MM.1S (cell line): ENCODE measurements at places on chromosomes 7 and 10.

DNA sequence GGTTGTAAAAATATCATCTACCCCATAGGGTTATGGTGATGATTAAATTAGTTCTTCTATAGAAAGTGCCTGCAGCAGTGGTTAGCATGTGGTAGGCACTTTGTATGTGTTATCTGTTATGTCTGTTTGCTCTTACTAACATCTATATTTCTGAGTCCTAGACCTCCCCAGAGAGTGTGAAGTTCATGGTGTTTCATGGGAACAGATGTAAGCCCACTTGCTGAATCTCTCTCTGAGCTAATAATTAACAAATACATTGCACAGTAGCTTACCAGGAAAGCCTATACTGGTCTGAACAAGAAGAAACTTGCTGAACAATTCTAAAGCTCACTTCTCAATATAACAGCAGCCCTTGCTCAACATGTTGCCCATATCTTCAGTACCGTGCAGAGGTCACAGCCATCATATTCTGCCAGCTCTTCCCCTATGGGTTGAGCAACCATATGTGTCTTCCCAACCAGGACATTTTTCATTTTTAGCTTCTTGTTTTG lies 100.1 kb downstream of the NPSR1 start:
- no peak for DNase-seq

GRCh38 chr7:135197343-135197742 lies 14.0 kb downstream of the WDR91 start:
- no peak for DNase-seq

GRCh38 chr7:33946094-33946699 lies 40.9 kb downstream of the BMPER start:
- no peak for DNase-seq

DNA sequence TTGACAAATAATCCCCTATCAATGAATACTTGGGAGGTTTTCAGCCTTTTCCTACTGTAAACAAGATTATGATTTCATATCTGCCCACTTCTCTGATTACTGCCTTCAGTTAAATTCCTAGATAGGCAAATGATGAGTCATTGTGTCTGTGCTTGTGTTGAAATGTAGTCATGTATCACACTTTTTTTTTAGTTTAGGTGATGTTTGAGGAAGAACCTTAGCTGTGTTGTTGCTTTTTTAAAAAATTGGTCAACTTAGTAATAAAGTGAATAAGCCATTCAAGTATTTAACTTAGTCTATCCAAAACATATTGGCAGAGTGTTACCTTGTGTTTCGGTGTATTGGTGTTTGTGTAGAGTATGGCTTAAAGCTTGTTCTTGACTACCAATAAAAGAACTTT lies 60.0 kb downstream of the WAC start:
- no peak for DNase-seq

- no peak for DNase-seq
These were observed 5.0 kb downstream of the FAM170B start for GRCh38 chr10:49128854-49129253.

GRCh38 chr7:135197906-135198655 lies 13.2 kb downstream of the WDR91 start:
- DNase-seq = no peak

GRCh38 chr10:61189912-61190311 lies 245.9 kb upstream of the RHOBTB1 start:
- DNase-seq = no peak

DNA sequence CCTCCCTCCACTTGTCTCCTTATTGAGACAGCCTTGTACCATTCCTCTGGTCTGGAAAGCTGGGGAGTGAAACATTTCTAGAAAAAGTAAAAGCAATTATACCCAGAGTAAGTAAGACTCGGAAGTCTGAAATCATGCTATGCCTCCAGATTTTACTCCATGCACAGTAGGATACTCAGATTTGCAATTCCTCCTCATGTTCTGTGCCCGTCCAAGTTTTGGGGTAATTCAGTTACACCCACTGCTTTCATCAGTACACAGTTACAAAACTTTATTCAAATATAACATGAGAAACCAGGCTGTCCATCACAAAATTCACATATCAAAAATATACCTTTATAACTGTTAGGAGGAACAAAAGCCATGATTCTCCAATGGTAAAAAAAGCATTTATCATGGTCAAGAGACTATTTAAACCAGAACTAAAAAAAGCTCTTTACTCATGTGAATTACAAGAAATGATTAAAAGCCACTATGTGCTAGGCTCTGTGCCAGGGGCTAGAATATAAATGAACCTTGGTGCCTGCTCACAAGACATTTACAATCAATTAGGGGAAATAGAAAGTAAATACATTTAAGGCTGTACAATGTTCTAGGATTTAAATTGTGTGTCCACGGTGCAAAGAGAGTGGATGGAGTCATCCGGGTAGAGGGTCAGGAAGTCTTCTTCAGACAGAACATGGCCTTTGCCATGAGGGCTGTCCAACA lies 320.2 kb downstream of the ELMO1 start:
- DNase-seq = no peak

DNA sequence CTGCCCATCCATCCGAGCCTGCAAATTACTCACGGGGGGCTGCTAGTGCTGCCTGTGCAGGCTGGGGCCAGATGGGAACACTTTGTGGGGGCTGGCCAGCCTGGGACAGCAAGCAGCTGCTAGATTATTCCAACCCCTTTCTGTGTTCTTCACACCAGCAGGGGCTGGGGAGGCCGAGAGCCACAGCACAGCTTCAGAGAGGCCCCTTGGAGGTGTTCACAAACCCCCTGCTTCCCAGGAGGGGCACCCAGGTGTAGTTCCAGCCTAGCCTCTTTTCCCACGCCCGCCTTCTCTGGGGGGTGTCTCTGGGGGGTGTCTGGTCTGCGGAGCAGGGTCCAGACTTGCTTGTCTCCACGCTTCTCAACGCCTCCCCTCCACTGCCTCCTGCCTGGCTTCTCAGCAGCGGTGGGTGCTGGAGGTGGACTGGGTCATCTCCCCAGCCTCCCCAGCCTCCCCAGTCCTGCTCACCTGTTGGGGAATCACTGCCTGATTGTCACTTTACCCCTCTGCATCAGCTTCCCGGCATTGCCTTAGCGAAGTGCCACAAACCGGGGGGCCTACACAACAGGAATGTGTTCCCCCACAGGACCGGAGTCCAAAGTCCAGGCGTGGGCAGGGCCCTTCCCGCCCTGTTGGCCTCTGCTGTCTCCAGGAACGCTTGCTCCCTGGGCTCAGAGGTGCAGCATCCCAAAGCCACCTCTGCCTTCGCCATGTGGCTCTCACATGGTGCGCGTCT lies 74.0 kb upstream of the EN2 start:
- no peak for DNase-seq
